ENCODE measurements at places on chromosomes 11 and 22.

- no peak for DNase-seq
Measured at GRCh38 chr11:68266121-68266891, 5.5 kb downstream of the C11orf24 start.

DNA sequence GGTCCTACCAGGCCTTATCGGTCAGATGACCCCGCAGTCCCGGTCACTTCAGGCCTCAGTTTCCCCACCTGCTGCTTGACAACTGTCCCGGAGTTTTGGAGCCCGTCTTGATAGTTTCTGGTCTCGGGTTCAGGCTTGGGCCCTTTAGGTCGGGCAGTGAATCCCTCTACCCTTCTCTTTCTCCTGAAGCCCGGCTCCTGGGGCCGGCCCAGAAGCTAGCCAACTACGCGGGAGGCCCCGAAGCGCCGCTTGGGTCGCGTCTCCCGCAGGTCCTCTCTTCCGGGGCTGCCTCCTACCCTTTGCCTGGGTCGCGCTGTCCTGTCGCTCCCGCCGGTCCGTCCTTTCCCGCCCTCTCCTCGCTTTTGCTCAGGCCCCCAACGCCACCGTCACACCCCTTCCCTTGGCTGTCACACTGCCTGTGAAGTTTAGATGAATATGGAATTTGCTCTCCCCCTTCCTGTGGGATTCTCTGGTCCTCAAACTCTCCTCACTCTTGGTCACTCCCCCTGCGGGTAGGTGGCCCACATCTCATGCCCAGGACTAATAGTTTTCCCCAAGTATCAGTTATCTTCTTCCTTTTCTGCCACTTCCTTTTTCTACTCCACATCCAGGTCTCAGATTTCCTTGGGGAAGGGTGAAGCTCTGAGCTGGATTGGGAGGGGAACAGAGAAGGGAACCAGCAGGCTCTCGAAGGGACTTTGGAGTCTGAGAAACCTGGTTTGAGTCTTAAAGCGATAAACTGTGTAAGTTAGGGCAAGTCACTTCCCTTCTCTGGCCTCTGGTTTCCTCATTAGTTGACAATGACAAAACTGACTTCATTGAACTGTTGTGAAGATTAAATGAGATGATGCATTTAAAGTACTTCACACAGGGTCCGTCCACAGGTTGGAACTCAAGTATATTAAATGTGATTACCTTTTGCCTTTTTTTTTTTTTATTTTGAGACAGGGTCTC, 790 bp downstream of the RAB1B start:
- DNase-seq = no peak

GRCh38 chr11:24478718-24479117, 18.1 kb upstream of the LUZP2 start:
- no peak for DNase-seq

GRCh38 chr22:44242946-44243724, 62.4 kb downstream of the PARVG start:
- no peak for DNase-seq

DNA sequence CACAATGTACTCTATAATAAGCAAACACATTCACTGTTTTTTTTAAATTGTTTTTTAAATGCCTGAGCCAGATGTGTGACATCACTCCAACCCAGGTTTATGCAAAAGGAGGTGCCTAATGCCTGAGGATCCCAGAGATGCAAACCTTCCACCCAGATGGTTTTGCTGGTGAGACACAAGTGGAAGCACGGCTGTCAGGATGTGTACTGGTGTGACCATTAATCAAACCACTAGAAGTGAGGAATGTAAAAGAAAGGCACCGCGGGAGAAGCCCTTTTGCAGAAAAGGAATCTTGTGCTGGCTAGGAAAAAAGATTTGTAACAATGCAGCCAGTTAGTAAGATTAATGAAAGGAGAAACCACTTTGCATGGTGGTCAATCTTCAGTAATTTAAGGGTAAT, 407.4 kb downstream of the LARGE1 start:
- no peak for DNase-seq

DNA sequence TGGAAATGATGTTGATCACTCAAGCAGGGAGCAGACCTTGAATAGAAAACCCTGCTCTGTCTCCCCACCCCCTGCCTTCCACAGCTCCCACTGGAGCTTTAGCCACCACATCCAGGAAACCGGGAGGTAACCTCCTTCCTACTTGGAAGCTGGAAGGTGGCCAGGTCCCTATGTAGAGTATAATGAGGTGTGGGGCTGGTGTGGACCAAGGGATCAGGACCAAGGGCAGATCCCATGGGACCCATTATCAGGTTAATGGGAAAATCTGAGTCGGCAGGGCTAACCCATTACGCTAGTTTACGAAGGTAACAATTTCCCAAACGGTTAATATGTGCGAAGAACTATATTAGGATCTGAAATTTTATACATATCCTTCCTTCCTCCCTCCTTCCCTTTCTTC, 321.9 kb downstream of the MIAT start:
- no peak for DNase-seq

GRCh38 chr22:32684148-32684821, 117.2 kb upstream of the TIMP3 start:
- DNase-seq = no peak

GRCh38 chr11:102767800-102768199, 12.6 kb downstream of the MMP10 start:
- DNase-seq = no peak

GRCh38 chr11:17905477-17905876, 107.4 kb downstream of the SERGEF start:
- no peak for DNase-seq

GRCh38 chr11:120326845-120327281, 1.8 kb downstream of the TLCD5 start:
- DNase-seq = no peak

GRCh38 chr11:117969160-117969991, 16.8 kb upstream of the IL10RA start:
- no peak for DNase-seq

DNA sequence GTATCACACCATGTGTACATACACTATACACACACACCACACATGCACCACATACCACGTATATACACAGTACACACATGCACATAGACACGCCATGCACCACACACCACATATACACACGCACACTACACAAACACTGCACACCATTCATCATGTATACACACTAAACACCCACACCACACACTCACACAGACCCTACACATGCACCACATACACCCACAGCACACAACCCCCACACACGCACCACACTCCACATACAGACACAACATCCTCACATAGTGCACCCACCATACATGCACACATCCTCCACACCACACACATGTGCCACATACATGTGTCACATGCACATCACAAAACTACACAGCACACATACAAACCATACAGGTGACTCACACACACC, 397.1 kb downstream of the TBC1D22A start:
- no peak for DNase-seq

DNA sequence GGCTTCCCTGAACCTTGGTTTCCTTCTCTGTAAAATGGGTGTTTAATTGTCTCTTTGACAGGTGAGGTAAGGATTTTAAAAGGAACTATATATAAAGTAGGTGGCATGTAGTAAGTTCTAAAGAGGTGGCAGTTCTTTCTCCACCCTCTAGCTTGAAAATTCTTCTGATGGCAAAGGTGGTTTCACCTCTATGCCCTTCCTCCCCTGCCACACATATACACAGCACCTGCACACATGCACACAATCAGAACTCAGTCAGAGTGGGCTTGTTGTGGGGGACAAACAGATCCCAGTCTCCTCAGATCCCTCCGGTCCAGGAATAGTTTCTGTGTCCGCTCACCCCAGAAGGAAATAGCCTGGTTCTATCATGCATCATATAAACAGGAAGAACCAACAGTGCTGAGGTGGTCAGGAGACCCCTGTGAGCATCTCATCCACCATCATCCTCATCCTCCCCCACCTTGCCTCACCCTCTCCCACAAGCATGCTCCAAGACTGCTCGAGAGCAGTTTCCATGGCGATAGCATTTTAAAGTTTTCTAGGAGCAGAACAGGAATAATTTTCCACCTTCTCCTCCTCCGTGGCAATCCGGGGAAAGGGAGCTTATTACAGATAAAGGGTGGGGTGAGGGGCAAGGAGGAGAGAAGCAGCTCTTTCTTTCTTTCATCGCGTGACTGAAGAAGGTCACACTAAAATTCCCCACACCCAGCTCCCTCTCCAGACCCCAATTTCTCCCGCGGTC, 123.6 kb downstream of the CHST1 start:
- no peak for DNase-seq

DNA sequence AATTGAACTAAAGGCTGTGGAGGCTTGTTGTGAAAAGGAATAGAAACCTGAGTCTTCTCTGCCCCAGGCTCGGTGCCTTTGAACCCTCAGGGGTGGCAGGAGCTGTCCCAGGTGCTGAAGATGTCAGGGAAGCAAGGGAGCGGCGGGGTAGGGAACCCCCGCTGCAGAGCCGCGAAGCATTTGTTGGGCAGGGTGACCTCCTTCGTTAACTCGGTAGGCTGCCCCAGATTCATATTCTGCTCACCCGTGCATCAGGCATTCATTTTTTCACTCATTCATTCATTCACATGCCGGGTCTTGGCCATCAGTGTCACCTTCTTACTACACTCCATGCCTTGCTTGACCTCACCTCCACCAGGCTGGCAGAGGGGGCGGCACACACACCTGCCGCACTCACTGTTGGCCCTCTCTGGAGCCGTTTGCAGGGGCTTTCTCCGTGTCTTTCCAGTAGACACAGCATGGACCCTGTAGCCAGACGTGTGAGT, 618.9 kb downstream of the BRD1 start:
- DNase-seq = no peak

DNA sequence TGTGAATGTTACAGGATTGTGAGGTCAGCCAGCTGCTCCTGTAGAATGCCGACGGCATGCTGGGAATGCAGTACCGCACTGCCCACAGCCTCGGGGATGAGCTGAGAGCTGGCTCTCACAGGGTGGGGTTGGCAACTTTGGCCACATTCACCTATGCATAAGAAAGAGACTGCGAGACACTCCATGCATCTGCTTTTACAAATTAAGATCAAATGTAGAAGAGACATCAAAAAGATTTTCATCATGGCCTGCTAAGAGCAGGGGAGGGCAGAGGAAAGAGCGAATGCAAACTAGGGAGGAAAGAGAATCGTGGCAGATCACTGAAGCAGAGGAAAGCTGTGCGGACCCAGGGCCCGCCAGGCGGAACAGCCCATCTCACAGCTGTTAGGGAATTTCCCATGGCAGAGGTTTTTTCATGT, 49.8 kb upstream of the SPATA19 start:
- DNase-seq = no peak

DNA sequence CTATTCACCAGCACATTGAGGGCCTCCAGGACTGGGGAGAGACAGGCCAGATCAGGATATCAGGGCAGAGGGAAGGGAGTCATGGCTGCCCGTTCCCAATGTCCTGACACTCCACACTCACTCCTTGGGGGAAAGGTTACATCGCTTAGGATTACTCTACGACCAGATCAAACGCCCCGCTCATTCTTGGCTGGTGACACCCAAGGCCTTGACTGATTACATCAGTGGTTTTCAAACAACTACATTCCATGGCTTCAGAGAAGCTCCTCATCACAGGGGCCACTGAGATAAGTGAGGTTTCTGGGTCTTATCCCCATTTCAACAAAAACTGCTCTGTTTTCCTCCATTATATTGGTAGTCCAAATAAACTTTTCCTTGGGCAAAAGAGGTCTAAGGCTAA, 15.0 kb downstream of the UBE2L6 start:
- no peak for DNase-seq

GRCh38 chr11:76701294-76702040, 30.9 kb upstream of the LRRC32 start:
- no peak for DNase-seq

- no peak for DNase-seq
Measured at GRCh38 chr11:82046778-82047177, 686.9 kb downstream of the FAM181B start.

DNA sequence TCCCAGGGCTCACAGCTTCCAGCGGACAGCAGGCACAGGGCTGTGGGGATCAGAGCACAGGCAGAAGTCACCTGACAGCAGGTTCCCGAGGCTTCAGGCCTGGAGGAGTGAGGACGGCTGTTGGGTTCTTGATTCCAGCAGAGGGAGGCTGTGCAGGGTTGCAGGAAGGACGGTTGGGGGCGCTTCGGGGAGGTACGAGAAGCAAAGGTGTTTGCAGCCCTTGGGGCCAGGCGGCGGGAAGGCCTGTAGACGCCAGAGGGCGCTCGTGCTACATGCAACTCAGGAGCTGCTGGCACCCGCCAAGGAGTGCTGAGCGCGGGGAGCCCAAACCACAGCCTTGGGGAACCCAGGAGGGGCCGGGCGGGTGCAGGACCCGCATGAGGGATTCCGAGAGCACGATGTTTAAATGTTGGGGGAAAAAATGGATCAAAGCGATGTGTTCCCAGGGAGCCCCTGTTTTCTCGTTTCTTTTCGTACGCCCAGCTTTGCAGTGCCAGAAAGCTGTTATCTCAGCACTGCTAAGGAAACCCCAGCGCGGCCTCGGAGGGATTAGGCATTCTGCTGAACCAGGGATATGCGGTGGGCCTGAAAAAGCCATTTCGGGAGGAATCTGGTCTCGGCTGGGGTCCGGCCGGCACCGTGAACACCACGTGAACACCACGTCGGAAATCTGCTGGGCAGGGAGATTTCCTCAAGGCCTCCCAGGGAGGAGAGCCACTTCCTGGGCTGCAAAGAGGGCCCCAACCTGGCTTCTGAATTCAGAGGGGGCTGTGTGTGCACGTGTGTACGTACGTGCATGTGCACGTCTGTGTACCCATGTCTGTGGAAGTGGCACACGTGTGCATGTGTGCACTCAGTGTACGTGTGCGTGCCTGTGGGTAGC, 88.1 kb downstream of the KCNQ1 start:
- no peak for DNase-seq

Measured in cortex of kidney (tissue), 1 donor.